NCI-H1694 treated with DMSO at 0.1 percent for 48 hours (cell line): ENCODE measurements at places on chromosomes 3 and 15.

DNA sequence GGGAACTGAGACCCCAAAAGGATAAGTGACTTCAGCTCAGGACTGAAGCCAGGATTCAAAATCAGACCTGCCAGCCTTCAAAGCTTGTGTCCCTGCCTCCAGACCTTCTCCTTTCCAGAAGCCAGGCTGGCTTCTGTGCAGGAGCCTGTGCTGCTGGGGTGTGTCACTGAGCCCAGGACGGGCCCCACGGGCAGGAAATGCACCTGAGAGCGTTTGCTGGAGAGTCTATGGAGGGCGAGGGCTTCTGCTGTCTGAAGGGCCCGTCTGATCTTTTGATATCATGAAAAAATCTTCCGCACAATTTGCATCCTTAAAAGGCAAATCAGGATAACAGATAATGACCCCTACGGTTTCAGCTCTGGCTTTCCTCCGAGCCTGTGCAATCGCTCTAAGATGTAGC is 125.4 kb downstream of the FAM43A start:
- no peak for DNase-seq

DNA sequence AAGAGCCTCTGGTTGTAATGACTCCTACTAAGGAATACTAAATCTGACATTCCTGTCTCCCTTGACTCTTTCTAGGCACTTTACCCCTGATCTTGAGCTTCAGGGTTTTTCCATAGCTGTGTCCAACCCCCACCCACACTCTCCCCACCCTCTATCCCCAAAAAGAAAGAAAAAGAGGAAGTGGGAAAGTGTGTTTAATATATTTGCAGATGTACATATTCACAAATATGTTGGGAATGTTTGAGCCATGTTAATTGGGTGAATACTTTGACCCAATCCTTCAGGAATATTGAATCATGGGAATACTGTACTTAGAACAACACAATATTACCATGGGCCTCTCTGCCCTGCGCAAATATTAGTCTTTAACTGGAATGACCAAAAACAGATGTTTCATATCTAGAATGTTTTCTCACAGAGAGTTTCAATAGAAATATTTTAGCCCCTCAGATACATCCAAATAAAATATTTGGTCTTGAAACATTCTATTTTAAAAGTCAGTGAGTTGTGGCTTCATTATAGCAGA is 19.8 kb upstream of the PFN2 start:
- no peak for DNase-seq

DNA sequence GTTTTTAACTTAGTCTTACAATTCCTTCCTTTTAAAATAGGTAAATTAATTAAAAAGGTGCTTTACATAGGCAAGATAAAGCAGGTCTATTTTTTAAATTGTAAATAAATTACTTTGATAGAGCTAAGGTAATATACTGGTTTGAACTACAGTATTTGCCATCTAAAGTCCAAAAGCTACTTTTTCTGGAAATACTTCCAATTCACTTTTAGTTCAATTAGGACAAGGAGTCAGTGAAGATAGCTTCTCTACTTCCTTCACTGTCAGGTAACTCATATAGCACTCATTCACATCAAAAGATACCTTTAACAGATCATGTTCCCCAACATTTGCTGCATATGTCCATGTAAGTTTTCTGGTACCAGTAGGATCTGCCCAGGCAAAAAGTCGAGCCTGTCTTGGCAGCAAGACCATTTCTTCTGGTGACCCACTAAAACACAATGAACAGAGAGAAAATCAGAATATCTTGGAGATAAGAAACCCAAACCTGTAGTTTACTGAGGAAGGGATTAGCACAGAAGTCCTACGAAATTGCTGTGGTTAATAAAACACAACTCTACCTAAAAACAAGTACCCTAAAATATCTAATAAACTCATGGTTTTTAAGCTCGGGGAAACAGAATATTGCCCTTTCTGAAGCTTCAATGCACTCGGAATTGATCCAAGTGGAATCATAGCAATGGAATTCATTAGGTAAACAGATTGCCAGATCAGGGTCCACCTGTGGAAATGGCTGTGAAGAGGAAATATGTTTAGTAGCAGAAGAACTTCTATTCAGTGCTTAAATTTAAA is 153.1 kb downstream of the VPS13C start:
- DNase-seq = no peak

GRCh38 chr3:43892061-43892460 is 201.3 kb downstream of the ABHD5 start:
- DNase-seq = peak; percentile 39

GRCh38 chr15:25710184-25710583 is 152.9 kb downstream of the ATP10A start:
- DNase-seq = no peak

GRCh38 chr3:80993241-80993945 is 768.1 kb downstream of the GBE1 start:
- no peak for DNase-seq

- DNase-seq = no peak
These were observed 96.9 kb downstream of the RFX7 start for GRCh38 chr15:56146756-56147155.

DNA sequence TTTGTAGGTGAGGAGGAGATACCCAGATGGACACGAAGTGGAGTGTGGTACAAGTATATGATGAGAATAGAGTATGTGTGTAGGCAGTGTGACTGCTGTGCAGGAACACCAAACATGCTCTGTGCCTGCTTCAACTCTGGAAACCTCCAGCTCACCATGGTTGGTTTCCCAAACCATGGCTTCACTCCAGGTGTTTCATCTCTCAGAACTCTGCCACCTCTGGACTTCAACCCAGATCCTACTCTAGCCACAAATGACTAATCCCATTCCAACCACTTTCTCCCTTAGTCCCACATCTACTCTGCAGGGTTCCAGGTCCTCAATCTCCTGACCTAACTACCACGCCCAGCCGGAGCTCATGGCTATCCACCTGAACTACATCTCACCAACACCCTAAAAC is 102.1 kb downstream of the RYK start:
- DNase-seq = no peak

DNA sequence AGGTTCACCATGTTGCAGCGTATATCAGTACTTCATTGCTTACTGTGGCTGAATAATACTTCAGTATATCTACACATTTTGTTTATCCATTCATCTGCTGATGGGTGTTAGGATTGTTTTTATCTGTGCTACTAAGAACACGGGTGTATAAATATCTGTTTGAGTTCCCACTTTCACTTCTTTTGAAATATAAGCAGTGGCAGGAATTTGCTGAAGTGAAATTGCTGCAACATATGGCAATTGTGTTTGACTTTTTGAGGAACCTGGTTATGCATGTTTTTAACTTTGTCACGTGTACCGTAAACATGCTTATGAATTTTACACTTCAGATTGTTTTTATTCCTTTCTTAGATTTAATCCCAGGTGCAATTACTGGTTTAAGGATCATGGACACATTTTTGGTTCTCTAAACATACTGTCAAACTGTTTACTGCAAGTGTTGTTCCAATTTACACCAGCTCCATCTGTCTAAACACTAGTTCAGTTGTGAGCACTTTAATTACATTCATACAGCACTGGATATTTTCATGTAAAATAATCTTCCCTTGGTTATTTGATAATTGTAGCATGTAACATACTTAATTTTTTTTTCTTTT is 23.1 kb downstream of the TRAK1 start:
- DNase-seq = no peak

DNA sequence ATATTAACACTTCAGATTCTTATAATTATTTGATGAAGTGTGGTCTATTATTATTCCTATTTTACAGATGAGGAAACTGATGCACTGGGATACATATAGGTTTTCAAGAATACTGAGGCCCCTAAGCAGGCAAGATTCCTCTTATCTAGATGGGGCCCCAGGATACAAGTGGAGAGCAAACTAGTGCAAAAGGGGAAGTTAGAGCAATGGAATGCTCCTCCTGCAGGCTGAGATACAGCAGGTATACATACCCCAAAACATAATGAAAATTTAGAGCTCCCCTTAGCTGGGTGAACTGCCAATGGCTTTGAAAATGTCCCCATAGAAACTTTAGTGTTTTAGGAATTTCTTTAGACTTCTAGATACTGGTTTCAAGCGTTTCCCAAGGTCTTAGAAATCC is 247.1 kb downstream of the CHST2 start:
- DNase-seq = no peak

GRCh38 chr15:31487811-31488436 is 161.3 kb downstream of the KLF13 start:
- DNase-seq = no peak

GRCh38 chr15:50697109-50697797 is 10.7 kb upstream of the TRPM7 start:
- no peak for DNase-seq

GRCh38 chr3:189952272-189952671 is 168.4 kb downstream of the P3H2 start:
- DNase-seq = no peak

GRCh38 chr3:28244491-28244890 is 3.1 kb downstream of the CMC1 start:
- no peak for DNase-seq
